ENCODE measurements at places on chromosomes 4 and X.

DNA sequence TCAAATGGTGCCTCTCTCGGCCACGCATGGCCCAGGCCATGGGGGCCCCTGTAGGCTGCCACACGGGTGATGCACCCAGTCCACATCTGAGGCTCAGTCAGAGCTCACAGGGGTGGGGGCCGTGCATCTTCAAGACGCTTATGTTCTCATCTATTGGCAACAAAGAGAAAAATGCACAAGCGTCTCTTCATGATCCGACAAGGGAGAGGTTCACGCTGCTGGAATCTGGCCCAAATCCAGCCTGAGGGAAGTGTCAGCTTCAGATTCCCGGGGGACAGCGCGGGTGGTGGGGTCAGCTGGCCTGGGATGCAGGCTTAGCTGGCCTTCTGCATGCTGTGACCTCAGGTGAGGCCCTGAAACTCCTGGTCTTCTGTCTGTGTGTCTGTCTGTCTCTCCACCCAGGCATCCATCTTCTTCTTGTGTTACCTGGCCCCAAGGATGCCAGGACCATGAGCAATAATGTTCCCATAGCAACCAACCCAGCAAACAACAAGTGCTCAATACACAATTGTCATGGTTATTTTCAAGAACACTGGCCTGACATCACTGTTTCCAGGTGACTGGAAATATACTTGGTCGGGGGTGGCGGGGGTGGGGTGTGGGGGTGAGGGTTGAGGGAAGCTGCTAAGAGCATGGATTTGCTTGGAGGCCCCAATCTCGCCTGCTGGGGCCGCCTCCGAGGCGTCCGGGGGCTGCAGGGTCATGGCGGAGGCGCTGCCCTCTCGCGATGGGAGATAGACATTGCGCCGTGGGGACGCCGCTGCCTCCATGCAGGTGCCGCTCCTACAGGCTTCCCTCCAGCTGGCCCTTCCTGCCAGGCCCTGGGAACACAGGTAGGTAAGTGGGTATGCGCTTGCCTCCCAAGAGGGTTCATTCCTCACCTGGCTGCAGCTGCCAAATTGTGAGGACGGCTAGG lies 48.3 kb downstream of the ABLIM2 start:
- no peak for DNase-seq

DNA sequence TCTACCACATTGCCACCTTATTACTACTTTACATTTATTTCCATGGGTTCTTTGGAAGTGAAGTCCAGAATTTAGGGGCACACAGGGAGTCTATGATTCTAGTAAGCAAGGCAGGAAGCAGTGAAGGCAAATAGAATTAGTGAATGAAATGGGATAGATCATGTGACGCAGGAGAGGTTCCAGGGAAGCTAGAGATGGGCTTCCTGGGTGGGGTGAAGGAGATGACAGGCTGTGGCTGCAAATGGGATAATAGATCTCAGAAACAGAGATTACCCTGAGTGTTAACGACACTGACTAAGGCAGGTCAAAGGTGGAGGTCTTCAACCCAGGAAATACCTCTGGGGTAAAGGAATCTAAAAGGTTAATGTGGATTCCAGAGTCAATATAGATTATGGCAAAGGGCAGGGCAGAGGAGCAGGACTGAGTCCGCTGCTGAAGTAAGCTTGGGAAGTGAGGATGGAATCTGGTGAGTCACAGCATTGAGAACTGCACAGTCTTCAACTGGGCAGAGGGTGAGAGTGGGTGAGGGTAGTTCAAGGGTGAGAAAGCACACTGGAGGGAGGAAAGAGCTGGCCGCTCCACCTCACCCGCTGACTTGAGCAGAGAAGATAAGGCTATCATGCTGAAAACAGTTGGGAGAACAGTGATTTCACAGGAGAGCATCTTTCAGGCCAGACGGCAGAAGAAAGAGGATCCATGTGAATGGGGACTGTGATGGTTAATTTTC lies 70.8 kb downstream of the ANXA3 start:
- DNase-seq, result no peak

GRCh38 chr4:81392164-81392563 lies 79.5 kb downstream of the RASGEF1B start:
- no peak for DNase-seq

DNA sequence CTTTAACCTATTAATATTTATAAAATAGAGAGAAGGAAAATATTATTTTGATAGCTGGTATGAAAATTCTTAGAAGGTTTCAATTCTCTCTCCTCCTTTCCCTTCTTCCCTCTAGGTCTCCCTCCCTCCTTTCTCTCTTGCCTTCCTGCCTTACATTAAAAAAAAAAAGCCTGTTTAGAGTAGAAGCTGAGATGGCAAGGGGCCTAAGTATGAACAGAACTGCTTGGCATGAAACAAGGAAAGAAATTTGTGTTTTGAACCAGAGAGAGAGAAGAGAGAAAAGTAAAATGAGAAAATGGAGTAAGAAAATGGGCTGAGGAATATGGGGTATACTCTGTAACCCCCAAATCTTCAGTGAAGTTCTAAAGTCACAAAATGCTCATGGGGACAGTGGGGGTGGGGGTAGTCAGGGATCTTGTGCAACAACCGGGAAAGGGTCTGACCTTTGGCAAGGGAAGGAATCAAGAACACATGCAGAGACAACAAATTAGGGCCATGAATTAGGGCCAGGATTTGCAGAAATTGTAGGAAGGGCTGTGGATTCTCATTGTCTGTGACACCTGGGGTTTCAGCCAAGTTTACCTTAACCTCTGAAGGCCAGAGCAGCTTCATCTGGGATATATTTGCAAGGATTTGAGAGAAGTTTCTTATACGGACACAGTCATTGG lies 30.6 kb downstream of the SUPT20HL2 start:
- DNase-seq, result no peak

DNA sequence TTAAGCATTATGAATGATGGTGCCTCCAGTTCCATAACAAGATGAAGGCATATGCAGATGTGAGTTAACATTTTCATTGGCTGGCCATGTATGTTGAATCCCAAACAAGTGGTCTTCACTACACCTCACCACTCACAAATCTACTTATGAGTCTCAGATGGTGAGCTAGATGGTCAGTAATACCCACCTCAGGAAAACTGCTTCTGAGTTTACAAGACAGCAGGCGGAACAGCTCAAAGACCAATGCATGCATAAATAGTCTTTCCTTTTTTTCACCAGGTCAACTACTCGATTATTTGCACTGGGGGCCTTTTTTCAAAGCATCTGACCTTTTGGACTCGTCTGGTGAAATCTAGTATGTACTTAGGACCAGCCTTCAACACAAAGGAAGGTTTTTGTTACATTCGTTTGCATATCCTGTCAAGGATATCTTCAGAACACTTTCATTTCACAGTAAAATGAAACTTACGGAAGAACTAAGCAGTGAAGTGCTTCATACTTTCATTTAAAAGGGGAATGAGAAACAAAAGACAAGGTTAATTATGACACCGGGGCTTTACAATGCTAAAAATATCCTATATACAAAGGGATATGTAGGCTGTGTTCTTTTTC lies 23.1 kb upstream of the TLR7 start:
- DNase-seq, result no peak

DNA sequence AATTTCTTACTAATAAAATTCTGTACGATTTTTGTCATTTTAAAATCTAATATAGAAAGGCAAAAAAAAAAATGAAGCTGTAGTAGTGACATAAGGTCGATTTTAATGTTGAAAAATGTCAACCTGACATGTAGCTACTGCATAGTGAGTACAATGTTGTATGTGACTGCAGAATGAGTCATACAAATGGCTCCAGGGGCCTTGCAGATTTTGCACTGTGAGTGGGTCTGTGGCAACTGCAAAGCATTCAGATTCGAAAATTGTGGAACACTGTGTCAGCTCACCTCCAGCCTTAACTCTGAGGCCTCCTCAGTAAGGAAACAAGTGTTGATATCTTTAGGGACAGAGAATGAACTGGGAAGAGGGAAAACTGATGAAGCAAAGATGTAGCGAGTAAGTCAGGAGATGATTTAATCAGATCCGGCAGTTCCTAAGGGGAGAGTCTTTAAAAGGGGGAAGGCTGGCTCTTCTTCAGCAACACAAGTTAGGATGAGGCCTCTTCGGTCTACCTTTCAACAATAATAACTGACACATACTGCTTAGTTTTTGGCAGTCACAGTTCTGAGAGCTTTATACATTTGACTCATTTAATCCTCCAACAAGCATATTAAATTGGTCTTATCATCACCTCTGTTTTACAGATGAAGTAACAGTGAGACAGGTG lies 24.9 kb downstream of the TKTL2 start:
- DNase-seq, result no peak
